ENCODE measurements at places on chromosomes 12 and 14. TPM values are rescaled to one million over a fixed set of nuclear protein-coding genes. Genes with fewer than 3 reads are reported as not detected.
A peak's percentile ranks its signal among the peaks of the same experiment; 100 is the strongest.

The INHBC gene
- total RNA-seq = 0.28 TPM

The HNF1A gene
- 0.10 TPM for total RNA-seq

The DNAI7 gene
- total RNA-seq = not detected

The ANKRD9 gene
- 19.9 TPM for total RNA-seq

The SUSD6 gene
- total RNA-seq = 5.9 TPM

The NOVA1 gene
- 6.7 TPM for total RNA-seq

The GLI1 gene
- total RNA-seq = 174 TPM

The KRT3 gene
- total RNA-seq = not detected

The FAM222A gene
- 18.9 TPM for total RNA-seq

The AVPR1A gene
- total RNA-seq = not detected

The MDM1 gene
- 21.8 TPM for total RNA-seq

DNA sequence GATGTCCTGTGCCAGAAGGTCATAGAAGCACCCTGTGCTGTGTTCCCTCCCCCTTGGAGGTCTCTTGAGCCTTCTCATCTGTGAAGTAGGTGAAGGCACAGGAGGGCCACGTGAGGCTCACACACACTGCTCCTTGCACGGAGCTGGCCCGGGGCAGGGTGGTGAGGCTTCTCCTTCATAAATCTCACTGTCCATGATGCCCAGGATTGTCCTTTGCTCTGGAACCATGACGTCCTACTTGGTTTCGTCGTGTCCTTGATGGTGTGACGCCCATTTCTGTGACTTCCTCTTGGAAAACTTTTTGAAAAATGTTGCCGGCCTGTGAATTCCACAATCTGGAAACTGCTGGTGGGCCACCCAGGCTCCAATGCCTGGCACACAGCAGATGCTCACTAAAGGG is 34.4 kb downstream of the SH2B3 start:
- H3K4me1 ChIP-seq = peaks cover 19% of the 10 kb centered on the region
- H3K27me3 ChIP-seq = no peaks in the 10 kb centered on the region
- H3K27ac ChIP-seq = no peak overlapping the region
- no peaks in the 10 kb centered on the region for H3K36me3 ChIP-seq
- no peak for DNase-seq

GRCh38 chr12:51240971-51241370 is 2.3 kb downstream of the DAZAP2 start:
- peaks cover 2% of the 10 kb centered on the region for H3K4me1 ChIP-seq
- no peak for DNase-seq
- H3K4me3 ChIP-seq = no peak overlapping the region
- H3K27ac ChIP-seq = no peak overlapping the region
- H3K36me3 ChIP-seq = peaks cover 17% of the 10 kb centered on the region
- H3K27me3 ChIP-seq = no peaks in the 10 kb centered on the region

GRCh38 chr14:78103271-78103670 is 66.9 kb upstream of the NRXN3 start:
- peaks cover 3% of the 10 kb centered on the region for H3K4me1 ChIP-seq
- no peak overlapping the region for H3K27ac ChIP-seq
- H3K36me3 ChIP-seq = no peaks in the 10 kb centered on the region
- H3K27me3 ChIP-seq = no peaks in the 10 kb centered on the region
- no peak overlapping the region for H3K4me3 ChIP-seq

GRCh38 chr14:35558680-35559079 is 24.7 kb downstream of the INSM2 start:
- H3K4me3 ChIP-seq = no peak overlapping the region
- peak; percentile 72 for DNase-seq
- H3K27ac ChIP-seq = no peak overlapping the region
- H3K4me1 ChIP-seq = peaks cover 8% of the 10 kb centered on the region
- H3K27me3 ChIP-seq = no peaks in the 10 kb centered on the region

- DNase-seq = no peak
- no peaks in the 10 kb centered on the region for H3K4me1 ChIP-seq
- no peak overlapping the region for H3K27ac ChIP-seq
- H3K27me3 ChIP-seq = no peaks in the 10 kb centered on the region
These were observed 269.2 kb upstream of the DAAM1 start for GRCh38 chr14:58919217-58919616.

DNA sequence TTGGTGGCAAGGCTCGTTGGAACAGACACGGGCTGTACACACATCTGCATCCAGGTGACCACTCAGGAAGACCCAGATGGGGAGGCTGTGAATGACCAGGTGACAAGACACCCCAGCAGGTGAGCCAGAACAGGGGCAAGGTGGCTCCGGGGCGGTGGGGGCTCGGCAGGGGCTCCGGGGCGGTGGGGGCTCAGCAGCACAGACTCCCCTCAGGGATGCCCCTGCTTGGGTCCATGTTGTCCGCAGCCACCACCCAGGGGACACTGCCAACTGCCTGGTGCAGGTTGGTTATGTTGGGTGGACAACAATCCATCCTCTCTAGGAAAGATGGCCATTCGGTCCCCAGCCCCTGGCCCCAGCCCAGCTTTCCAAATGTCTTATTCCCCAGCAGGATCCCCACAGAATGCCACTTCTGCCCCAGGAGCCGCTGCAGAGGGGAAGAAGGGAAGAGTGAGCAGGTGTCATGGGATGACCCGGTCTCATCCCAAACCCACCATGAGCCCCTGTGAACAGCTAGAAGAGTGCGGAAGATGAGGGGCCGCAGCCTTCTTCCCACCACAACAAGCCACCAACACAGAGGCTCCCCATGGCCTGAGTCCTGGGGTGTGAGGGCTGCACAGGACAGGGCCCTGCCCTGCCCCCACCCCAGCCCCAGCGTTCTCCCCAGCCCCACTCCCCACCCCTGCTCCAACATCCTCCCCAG is 31.4 kb upstream of the C14orf180 start:
- H3K4me1 ChIP-seq = no peaks in the 10 kb centered on the region
- no peak overlapping the region for H3K4me3 ChIP-seq
- peaks cover 10% of the 10 kb centered on the region for H3K27me3 ChIP-seq
- no peaks in the 10 kb centered on the region for H3K36me3 ChIP-seq
- no peak for DNase-seq
- no peak overlapping the region for H3K27ac ChIP-seq

GRCh38 chr12:93425736-93426411 is 15.9 kb downstream of the UBE2N start:
- DNase-seq = no peak
- H3K36me3 ChIP-seq = peaks cover 7% of the 10 kb centered on the region
- H3K27ac ChIP-seq = no peak overlapping the region
- no peaks in the 10 kb centered on the region for H3K27me3 ChIP-seq
- no peak overlapping the region for H3K4me3 ChIP-seq

- DNase-seq = no peak
- H3K27ac ChIP-seq = no peak overlapping the region
- H3K4me3 ChIP-seq = no peak overlapping the region
- H3K4me1 ChIP-seq = peaks cover 24% of the 10 kb centered on the region
- H3K27me3 ChIP-seq = no peaks in the 10 kb centered on the region
- no peaks in the 10 kb centered on the region for H3K36me3 ChIP-seq
These were observed 109.4 kb downstream of the TMEM30B start for GRCh38 chr14:61171727-61172126.

GRCh38 chr12:116094475-116094874 is 183.0 kb downstream of the MED13L start:
- DNase-seq = no peak
- H3K4me1 ChIP-seq = no peaks in the 10 kb centered on the region
- H3K4me3 ChIP-seq = no peak overlapping the region
- no peaks in the 10 kb centered on the region for H3K27me3 ChIP-seq

DNA sequence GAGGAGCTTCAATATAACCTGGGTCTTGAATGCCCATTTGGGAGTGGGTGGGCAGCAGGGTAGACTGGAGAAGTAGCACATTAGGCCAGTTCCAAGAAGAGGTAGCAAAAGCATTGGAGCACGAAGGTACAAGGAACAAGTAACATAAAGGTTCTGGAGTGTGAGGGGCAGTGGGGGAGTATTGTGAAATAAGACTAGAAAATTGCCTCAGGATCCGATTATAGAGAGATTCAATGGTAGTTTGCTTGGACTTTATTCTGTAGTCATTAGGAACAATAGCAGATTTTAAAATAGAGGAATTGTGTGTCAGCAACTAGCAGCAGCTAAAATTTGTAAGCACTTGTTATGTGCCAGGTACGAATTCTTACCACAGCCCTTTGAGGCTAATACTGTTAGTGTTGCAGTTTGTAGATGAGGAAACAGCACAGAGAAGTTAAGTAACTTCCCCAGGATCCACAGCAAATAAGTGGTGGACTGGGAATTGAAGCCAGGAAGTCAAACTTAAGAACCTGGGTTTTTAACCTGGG is 61.8 kb downstream of the PPFIBP1 start:
- no peak overlapping the region for H3K27ac ChIP-seq
- H3K4me3 ChIP-seq = no peak overlapping the region
- no peak for DNase-seq
- H3K36me3 ChIP-seq = no peaks in the 10 kb centered on the region

DNA sequence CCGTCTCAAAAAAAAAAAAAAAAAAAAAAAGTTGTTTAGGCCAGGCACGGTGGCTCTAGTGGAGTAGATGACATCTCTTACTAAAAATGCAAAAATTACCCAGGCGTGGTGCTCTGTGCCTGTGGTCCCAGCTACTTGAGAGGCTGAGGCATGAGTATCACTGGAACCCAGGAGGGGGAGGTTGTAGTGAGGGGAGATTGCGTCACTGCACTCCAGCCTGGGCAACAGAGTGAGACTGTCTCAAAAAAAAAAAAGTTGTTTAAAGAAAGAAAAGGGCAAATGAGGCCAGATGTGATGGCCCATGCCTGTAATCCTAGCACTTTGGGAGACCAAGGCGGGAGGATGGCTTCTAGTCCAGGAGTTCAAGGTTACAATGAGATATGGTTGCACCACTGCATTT is 36.6 kb upstream of the SPPL3 start:
- H3K4me1 ChIP-seq = no peaks in the 10 kb centered on the region
- H3K27me3 ChIP-seq = no peaks in the 10 kb centered on the region
- H3K27ac ChIP-seq = no peak overlapping the region
- H3K36me3 ChIP-seq = no peaks in the 10 kb centered on the region
- DNase-seq = no peak

DNA sequence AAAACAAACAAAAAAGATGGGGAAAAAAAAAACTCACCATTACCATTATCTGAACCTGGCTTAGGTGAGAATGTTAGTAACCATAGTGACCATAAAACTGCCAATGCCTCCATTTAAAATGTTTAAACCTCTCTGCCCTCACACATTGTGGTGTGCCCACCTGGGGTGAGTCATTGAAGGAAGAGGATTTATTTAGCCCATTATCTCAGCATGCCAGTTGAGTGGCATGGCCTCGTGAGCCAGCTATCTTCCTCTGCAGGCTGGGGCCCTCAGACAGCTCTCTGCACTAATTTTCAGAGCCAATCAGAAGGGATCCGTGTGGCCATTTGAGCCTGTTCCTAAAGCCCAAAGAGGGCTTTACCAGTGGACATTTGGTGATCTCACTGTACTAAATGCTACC is 81.8 kb upstream of the CCDC198 start:
- no peak overlapping the region for H3K4me3 ChIP-seq
- no peaks in the 10 kb centered on the region for H3K36me3 ChIP-seq
- H3K27me3 ChIP-seq = no peaks in the 10 kb centered on the region

All from SJCRH30 (cell line).